ENCODE measurements at places on chromosomes 7 and 10.

GRCh38 chr7:30200591-30200990 is 65.8 kb downstream of the MTURN start:
- no peak for DNase-seq

GRCh38 chr7:158348446-158348845 is 239.2 kb downstream of the PTPRN2 start:
- no peak for DNase-seq

DNA sequence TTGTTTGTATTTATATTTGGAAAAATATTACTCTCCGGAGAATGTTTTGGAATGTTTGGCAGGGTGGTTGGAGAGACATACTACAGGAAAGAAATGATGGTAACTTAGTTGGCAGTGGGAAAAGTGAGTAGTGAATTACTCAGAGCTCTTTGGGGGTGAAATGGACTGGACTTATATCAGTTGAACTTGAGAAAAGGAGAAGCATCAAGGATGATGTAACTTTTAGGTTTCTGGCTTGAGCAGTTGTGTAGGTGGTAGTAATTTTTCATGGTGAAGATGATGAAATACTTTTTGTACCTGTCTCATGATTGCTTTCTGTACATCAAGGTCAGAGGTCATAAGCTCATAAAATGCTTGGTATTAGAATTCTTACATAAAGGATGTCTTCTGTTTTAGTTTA is 617.2 kb downstream of the AUTS2 start:
- DNase-seq = peak; percentile 19

DNA sequence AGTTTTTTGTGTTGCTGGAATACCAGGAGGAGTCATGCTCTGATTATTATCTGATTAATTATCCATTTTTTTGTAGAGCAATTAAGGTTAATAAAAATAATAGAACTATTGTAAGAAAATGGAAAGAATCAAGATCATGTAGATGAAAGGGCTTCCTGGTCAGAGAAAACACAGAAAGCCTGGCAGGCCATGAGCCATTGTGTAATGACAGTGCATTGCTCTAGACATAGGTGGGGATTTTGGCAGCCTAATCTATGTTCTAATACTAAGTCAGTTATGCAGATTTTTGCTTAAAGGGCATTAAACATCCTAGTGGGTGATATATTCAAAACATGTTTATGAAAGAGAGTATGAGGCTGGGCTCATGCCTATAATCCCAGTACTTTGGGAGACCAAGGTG is 198.2 kb downstream of the PPP1R9A start:
- no peak for DNase-seq

DNA sequence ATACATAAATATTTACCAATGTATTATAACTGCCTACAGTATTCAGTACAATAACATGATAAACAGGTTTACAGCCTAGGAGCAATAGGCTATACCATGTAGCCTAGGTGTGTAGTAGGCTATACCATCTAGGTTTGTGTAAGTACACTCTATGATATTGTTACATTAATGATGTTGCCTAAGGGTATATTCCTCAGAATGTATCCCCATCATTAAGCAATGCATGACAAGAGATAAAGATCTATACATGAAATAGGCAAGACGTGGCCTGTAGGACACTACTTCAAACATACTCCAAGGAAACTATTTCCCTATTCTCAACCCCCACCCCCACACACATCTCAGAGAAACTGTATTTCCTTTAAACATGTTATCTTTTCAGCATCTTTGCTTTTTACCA is 15.3 kb upstream of the ADAM22 start:
- no peak for DNase-seq

DNA sequence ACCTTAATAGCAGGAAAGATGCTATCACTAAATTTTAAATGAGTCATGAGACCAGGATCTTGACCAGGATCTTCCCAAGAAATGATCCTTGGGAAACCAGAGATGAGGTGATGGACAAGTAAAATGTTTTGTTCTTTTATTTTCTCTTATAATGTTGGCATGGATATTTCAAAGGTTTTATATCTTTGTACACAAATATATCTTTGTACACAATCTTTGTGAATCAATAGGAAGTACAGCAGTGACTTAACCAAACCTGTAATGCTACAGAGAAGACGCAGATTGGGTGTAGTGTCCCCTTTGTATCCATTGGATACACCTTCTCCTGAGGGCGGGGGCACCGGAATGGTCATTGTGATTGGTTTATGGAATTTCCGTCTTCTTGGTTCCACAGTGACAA is 180.1 kb upstream of the CCDC6 start:
- no peak for DNase-seq

- no peak for DNase-seq
Observed at GRCh38 chr10:118908557-118909256, 120.8 kb upstream of the NANOS1 start.

- DNase-seq = no peak
Observed at GRCh38 chr7:12941512-12941911, 254.1 kb downstream of the ARL4A start.

DNA sequence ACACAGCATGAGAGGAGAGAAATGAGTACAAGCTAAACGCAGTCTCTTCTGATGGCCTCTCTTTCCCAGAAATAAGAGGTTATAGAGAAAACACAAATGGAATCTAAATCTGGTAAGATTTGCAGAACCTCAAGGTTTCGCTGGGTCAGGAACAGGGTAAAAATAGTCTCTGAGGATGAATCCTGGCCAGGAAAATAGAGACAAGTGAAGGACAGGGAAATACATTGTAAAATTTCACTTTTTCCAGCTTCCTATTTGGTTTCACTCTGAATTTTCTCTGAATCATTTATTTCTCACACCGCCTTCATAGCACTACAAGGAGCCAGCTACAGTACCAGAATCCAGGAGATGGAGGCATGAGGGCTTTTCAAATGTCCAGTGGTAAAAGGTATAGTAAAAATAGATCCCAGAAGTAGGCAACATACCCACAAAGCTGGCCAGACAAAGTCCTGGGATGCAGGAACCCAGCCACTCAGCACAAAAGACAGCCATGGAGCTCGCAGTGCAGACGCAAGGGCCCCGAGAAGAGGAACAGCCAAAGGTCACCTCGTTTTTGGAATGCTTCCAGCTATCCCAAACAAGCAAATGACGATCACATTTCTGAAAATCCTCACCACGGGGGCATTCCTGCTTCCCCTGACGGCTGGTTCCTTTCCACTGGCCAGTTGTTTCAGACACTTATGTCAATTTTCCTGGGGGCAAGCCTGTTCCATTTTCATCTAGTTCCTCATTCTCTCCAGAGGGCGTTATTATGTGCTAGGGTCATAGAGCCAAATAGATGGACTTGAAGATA is 21.5 kb upstream of the IKZF1 start:
- no peak for DNase-seq

DNA sequence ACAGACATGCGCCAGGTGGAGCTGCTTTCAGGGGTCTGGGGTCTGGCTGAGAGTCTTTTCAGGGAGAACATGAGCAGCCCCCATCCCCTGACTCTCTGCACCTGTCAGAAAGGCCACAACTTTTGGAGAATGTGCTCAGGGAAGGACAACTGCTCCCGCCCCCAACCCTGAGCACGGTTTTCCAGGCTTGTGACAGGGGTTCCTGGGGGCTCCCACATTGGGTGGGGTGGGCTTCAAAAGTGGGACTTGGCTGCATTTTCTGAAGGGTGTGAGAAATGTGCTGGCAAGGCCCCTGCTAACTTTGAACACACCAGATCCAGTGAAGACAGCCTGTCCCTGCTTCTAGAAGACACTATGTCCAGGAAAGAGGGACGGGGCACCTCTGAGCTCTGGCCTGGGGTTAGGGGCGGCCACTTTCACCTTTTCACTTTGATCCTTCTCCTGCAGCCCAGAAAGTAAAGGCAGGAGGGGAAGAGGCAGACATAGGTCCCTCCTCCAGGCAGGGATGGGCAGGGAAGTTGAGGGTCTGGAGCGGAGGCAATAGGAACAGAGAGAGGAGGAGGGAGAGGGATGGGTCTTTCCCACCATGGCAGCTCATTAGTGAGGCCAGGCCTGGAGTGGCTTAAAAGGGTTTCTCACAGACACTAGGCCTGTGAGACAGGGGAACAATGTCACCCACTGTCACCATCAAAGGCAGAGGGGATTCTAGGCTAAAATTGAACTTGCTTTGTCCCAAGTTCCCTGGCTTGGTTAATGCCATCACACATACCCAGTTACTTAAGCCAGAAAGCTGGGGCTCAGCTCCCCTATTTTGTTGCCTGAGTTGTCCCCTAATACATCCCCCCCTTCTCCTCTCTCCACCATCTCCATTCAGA is 1.5 kb downstream of the KCP start:
- DNase-seq = no peak

- DNase-seq = no peak
Observed at GRCh38 chr7:141685285-141686023, 16.5 kb downstream of the DENND11 start.

DNA sequence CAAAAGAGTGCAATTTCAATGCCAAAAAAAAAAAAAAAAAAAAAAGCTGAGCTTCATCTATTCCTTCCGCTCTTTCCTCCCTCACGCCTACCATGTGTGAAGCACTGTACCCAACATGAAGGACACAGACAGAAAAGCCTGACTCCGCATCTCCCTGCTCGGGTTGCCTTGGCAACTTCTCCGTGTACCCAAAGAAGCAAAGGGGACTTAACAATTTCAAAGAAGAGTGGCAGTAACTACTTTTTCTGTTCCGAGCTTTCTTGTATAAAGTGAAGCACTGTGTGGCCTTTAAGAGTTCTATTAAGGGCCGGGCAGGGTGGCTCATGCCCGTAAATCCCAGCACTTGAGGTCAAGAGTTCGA is 177.7 kb downstream of the PRKCQ start:
- DNase-seq = no peak

DNA sequence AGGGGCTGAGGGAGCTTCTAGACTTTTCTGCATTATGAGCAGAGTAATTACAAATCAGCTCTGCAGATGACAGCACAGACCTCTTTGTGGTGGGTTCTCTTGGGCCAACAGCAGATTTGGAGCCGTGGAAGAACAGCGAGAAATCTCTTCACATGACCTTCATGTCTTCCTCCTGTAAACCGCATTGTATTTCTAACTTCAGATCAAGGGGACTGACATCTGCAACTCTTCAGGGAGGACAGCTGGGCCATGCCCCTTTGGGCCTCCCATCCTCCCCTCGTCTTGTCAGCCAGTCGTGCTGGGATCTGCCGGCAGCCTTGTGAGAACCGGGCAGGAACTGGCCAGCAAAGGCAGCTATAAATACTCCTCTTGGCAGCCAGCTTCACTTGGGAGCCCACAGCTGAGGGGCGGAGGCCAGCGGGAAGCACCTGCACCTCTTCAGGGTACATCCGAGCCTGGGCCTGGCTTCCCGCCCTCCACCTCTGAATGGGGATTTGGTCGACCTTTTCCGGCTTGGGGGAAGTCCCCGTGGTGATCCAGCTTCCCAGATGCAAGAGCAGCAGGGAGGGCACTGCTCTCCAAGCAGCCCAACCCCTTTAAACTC is 54.7 kb downstream of the STEAP1B start:
- DNase-seq = peak; percentile 25
